ENCODE measurements at places on chromosomes 2 and 18.
A peak's percentile ranks its signal among the peaks of the same experiment; 100 is the strongest.

GRCh38 chr2:11390399-11390658 lies 45.9 kb upstream of the ROCK2 start:
- DNase-seq, result no peak

DNA sequence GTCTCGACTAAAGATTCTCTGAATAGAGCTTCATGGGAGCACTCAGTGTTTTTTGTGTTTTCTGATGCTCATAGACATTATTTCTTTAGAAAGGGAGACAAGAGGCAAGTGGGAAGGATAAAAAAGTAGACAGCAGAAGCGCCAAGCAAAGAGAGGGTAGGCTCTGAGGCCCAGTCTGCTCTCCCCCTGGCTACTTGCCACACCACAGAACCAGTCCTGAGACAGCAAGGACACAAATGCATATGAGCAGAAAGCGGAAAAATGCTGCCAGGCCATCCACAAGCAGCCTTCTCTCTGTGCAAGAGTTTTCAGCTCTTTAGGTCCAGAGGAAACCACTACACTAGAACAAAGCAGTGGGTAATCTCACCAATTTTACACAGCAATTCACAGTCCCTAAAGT lies 285.4 kb downstream of the ZNF521 start:
- DNase-seq, result no peak

- no peak for DNase-seq
Measured at GRCh38 chr2:240564561-240565332, 3.5 kb upstream of the RNPEPL1 start.

DNA sequence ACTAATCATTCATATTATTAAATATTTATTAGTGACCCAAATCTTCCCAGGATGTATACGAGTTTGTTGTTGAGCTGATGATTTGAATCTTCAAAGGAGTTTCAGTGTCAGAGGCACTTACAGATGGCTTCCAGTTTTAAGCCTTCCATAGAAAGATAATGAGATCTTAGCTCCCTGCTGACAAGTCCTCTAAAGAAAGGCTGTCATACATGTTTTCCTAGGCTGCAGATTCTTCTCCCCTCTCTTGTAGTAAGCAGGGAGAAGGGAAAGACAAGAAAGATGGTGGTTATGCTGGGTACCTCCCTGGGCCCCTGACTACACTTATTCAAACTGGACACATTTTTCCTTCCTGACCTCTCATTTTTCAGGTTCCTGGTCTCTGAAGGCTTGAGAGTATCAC lies 8.1 kb upstream of the GAREM1 start:
- DNase-seq, result no peak

GRCh38 chr2:225920621-225921220 lies 521.2 kb downstream of the NYAP2 start:
- DNase-seq, result no peak

DNA sequence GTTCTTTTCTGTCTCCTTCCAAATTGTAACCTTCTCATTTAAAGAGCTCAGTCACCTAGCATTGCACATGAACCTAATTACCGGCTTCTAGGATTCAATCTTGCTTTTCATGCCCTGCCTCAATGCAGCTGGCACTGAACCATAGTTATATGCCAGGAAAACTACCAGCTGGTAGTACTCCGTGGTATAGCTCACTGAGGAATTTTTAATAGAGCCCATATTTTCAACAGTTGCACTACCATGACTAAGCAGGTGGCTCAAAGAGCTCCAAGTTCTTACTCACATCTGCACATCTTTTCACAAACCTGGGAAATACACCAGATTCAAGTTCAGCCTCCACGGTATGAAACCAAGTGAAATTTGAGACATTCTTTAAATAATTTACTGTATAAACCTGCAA lies 363.5 kb downstream of the GRB14 start:
- DNase-seq, result peak; percentile 4

DNA sequence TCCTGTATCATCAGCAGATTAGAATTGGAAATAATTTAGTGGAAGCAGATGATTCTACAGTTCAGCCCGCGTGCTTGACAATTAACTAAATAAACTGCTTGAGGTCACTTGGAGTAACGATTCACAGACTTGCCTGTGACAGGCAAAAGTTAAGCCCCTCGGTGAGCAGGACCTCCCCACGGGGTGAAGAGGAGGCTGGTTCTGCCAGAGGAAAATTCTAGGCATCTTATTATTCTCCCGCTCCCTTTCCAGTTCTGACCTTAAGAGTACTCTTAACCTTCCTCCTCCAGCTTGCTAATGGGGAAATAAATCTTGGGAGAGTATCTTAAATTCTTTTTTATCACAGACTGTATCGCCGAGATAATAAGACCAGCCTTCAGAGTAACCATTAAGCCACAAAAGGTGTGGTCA lies 169.7 kb upstream of the SMAD2 start:
- no peak for DNase-seq

DNA sequence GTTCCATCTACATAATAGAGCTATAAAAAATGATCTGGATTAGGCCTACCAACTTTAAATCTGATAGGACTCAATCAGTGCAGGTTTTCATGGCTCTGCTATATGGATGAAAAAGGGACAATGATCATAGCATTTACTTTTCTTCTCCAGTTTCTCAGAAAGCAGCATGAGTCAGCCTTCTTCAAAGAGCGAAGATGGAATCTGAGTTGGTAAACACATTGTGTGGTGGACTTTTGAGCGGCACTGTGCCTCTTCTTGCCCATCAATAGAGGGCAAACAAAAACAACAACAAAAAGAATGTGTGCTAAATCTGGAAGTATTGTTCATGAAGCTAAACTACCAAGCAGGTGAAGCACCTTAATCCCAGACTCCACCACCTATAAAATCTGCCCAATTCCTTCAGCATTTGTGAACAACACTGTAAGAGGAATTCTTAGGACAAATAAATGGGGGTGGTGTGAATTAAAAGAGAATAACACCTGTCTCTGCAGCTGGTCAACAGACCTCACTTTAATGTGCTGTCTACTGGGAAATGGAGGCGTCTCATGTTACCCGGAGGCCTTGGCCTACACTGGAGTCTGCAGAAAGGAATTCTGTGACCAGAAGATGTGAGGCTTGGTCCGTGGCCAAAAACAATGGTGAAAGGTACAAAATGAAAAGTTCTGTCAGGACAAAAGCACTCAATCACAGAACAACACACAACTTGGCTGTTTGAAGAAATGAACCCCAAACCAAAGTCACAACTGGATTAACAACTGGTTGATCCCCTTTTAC lies 609.0 kb downstream of the IRS1 start:
- DNase-seq, result no peak

DNA sequence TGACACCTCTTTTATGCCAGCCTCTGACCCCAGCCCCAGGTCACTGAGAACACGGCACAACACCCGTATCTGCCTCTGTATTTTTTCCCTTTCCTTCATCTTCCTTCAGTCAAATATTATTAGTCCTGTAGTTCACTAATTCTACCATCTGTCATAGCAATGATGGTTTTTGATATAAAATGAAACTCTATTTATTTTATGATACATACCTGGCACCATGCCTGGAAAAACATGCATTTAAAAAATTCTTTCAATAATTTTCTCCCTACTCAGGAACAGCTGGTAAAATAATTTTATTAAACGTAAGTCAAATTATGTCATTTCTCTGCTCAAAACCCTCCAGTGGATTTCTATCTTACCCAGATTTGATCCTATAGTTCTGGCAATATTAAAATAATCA lies 224.7 kb downstream of the CDH7 start:
- DNase-seq, result no peak

DNA sequence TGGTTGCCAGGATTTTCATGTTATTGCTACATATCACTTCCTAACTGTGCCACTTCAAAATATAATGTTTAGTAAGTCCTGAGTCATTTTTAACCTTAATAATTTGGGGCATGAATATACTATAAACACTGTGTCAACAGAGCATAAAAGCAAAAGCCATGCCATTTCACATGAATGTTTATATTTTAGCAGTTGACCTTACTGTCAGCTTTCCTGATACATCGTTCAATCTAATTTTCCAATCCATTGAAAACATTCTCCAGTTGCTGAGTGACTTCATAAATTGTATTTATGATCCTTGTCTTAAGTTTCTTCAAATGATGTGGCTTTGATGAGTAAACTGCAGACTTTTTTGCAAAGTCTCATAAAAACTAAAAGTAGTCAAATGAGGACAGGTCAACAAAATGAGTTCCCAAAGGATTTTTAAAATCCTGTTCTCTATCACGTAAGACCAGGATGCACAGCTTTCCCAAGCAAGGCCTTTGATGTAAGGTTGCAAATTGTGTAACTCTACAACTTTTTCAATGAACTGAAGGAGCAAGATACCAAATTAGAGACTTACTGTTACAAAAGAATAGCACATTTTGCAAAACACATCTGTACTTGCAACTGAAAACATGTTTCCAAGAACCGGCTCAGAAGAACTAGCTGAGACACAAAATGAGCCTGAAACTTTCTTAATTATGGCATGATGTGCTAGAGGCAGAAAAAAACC lies 117.7 kb downstream of the SATB2 start:
- DNase-seq, result no peak
